ENCODE measurements at places on chromosomes 12 and 14. TPM values are rescaled to one million over a fixed set of nuclear protein-coding genes. Genes with fewer than 3 reads are reported as not detected.

Gene TBC1D30
- polyA plus RNA-seq = not detected

Gene FOXN3
- 62.5 TPM for polyA plus RNA-seq

Gene ORAI1
- 109 TPM for polyA plus RNA-seq

Gene CLEC4D
- polyA plus RNA-seq = not detected

Gene NRIP2
- 1.7 TPM for polyA plus RNA-seq

Gene RAD51AP1
- polyA plus RNA-seq = 8.0 TPM

Gene TAS2R10
- not detected for polyA plus RNA-seq

Gene RNU4-1
- not detected for polyA plus RNA-seq

Gene TSPAN8
- not detected for polyA plus RNA-seq

Gene DRAM1
- 7.4 TPM for polyA plus RNA-seq

Gene TAS2R50
- polyA plus RNA-seq = not detected

Gene TMEM30B
- 0.33 TPM for polyA plus RNA-seq

Gene OTUB2
- polyA plus RNA-seq = 0.19 TPM

Gene SPRING1
- 33.0 TPM for polyA plus RNA-seq

Gene RASSF9
- polyA plus RNA-seq = not detected

Gene MYF6
- not detected for polyA plus RNA-seq

Gene KRT83
- polyA plus RNA-seq = not detected

Gene DDN
- polyA plus RNA-seq = not detected

Gene TGFB3
- 0.43 TPM for polyA plus RNA-seq

Gene ENDOU
- not detected for polyA plus RNA-seq
